ENCODE measurements at places on chromosomes 1 and 21. TPM values are rescaled to one million over a fixed set of nuclear protein-coding genes. Genes with fewer than 3 reads are reported as not detected.

AMY2B gene
- total RNA-seq: 1.6 TPM

S100A14 gene
- total RNA-seq: not detected

WNT3A gene
- total RNA-seq: not detected

CHODL gene
- not detected for total RNA-seq

MRPL39 gene
- total RNA-seq: 57.4 TPM

LDLRAD1 gene
- total RNA-seq: not detected

HCRTR1 gene
- 0.57 TPM for total RNA-seq

TPTE gene
- total RNA-seq: not detected

GBP7 gene
- total RNA-seq: not detected

ANGPTL3 gene
- not detected for total RNA-seq

HHIPL2 gene
- under 0.01 TPM for total RNA-seq
